ENCODE measurements at places on chromosomes 4 and X.

DNA sequence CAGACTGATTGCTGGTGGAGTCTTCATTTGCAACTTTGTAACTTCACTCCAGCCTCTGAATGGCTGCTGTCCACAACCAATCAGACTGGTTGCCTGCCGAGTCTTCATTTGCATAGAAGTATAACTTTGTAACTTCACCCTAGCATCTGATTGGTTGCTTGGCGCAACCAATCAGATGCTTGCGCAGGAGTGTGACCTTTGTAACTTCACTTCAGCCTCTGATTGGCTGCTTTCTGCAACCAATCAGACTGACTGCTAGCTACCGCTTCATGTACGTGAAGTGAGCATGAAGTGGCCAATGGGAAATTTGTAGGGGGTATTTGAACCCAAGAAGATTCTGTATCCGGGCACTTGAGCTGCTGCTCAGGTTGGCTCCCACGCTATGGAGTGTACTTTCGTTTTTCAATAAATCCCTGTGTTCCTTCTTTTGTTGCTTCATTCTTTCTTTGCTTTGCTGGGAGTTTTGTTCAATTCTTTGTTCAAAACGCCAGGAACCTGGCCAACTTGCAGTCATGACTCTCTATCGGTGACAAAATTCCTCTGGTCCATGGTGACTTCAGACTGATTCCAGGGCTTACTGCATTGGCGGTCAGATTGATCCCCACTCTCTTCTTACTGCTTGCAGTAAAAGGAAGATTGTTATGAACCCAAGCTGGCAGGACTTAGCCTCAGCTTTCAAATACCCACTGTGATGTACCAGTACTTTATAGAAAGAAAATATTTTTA, 46.4 kb upstream of the FGG start:
- no peak for DNase-seq

DNA sequence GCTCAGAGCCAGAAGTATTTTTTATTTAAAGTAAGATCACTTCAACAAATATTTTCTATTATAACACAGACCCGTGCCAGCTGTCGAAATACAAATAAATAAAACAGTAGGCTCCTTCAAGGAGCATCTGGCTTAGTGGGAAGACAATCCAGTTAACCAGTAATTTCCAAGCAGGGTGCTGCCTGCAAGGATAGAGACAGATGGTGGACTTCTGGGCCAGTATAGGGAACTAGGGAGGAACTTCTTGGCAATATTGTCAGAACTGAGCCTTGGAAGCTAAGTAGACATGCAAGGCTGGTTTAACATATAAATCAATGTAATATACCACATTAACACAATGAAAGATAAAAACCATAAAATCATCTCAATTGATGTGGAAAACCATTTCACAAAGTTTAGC, 17.0 kb upstream of the MTMR1 start:
- DNase-seq: no peak

- DNase-seq: peak; percentile 43
These were observed 23.3 kb downstream of the RGS12 start for GRCh38 chr4:3316146-3316545.

DNA sequence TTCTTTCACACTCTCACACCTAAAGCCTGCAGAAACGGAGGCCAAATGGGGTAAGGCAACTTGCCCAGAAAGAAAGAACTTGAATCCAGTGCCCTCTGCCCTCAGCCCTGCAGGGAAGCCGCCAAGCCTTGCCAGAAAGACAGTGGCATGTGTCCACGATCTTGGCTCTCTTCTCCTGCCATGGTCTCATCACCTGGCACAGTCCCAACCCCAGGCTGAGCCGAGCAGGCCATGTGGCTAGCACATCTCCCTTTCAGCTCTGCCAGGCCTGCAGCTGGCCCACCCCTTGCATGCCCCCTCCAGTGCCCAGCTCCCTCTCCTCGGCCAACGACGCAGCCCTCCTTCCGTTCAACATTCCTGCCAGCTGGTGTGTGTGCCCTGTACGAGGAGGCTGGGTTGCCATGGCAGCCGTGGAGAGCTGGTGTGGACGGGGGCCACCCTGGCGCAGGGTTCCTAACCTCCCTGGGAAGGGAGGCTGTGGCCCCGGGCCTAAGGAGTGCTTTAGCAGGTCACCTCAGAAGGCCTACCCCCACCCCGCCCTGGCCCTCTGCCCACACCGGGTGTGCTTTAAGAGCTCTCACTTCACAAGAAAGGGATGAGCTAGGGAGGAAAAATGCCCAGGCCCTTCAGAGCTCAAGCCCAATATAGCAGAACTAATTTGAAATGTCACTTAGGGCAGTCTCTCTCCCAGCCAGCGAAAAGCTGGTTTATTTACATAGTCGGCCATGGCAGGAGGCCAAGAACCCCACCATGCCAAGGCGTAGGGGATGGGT, 73.0 kb upstream of the PJA1 start:
- no peak for DNase-seq

DNA sequence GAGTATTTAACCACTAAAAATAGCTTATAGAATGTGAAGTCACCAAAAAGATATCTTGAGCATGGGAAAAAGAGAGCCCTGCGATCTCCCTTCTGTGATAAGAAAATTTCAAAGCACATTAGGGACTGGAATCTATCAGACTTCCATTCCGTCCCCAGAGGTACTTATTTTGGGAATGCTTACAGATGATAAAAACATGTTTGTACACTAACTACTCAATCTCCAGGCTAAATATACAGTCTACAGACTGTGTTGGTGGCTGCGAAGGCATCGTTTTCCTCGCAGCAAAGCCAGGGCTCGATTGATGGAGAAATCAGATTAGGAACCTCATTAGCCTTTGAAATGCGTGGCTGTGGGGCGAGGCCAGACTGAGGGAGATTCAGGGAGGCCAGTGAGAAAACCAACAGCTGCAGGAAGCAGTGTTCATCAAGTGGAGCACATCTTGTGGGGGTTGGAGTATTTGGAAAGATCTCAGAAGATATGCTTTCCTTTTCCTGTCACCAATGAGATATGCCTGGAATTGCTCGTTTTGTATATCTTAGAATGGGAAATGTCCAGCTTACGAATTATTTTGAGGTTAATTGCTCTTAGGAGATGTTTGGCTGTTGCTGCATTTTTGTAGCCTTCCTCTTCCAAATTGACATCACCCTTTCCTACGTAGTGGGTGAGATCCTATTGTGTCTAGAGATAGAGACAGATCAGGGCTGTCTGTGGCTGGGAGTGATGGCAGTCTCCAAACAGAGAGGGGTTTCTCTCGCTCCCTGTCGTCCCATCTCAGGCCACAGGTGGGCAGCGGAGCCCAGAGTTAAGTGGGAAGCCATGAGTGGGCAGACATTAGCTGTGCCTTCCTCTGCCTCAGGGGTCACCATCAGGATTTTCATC, 224.9 kb upstream of the FAT1 start:
- no peak for DNase-seq

GRCh38 chrX:4841216-4841745, 1127.8 kb upstream of the PRKX start:
- no peak for DNase-seq

GRCh38 chr4:173270312-173271027, 63.7 kb downstream of the HMGB2 start:
- no peak for DNase-seq

DNA sequence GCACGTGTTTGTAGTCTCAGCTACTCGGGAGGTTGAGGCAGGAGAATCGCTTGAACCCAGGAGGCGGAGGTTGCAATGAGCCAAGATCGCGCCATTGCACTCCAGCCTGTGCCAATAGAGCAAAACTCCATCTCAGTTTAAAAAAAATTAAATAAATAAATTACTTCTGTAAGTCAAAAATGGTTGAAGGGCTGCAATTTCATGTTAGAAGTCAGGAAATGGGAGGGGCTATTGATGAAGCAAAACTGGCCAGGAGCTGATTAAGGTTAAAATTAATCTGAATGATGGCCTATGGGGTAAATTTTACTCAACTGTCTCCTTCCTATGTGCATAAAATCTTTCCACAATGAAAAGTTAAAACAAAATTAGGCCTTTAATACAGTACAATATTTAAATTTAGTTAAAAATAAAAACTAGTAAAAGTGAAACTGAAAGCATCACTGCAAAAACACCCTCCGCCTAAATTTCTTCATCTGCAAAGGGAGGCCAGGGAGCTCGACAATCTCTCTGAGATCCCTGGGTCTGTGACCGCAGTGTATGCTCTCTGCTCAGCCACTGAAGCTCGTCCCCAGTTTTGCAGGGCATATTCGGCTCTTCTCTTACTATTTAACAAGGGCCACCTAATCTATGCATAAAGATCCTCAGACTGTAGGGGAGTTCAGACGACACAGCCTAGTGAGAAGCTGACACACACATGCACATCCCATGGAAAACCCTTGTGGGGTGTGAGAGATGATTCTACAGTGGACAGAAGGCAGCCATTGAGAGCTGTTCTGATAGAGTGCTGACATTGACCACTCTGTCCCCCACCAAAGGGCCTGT, 57.2 kb downstream of the IRF2 start:
- DNase-seq: no peak

- no peak for DNase-seq
These were observed 441.9 kb downstream of the INPP4B start for GRCh38 chr4:142404191-142404611.

DNA sequence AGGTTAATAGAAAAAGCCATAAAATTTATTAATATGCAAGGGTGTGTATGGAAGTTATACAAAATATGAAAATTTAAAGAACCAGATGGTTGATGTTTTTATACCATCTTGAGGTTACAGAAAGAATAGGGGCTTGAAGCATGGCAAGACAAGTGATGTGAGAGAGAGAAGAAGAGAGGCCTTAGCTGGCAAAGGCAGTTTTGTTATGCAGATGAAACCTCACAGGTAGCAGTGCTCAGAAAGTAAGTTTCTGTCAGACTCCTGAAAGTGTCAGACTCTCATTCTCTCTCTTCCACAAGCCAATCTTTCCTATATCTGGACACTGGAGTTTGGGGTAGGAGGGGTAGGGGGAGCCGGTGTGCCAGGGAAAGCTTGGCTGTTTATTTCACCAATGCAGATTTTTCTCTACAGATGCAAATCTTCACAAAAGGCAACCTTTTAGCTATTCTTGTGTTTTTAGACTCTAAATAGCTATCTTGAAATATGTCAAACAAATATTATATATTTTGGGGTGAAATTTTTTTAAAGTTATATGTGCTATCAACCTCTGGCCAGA, 124.5 kb downstream of the CFAP299 start:
- DNase-seq: no peak

GRCh38 chr4:41525129-41525528, 12.8 kb upstream of the LIMCH1 start:
- no peak for DNase-seq

DNA sequence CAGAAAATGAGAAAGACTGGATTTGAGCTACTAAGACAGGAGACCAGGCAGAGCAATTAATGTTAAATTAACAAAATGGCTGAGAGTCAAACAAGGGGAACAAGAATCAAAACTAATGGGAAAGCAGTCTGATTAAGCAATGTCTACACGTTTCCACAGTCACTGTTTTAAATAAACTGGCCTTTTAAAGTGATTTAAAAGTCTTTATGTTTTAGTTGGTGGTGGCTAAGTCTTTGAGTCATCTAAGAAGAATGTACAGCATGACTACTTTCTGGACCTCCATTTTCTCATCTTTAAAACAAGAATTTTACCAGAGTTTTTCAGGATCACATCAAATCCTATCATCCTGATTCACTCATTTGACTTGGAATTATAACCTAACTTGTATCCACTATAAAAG, 233.8 kb downstream of the ENOX2 start:
- DNase-seq: no peak

- no peak for DNase-seq
These were observed 7.6 kb upstream of the JADE3 start for GRCh38 chrX:46904626-46905025.

DNA sequence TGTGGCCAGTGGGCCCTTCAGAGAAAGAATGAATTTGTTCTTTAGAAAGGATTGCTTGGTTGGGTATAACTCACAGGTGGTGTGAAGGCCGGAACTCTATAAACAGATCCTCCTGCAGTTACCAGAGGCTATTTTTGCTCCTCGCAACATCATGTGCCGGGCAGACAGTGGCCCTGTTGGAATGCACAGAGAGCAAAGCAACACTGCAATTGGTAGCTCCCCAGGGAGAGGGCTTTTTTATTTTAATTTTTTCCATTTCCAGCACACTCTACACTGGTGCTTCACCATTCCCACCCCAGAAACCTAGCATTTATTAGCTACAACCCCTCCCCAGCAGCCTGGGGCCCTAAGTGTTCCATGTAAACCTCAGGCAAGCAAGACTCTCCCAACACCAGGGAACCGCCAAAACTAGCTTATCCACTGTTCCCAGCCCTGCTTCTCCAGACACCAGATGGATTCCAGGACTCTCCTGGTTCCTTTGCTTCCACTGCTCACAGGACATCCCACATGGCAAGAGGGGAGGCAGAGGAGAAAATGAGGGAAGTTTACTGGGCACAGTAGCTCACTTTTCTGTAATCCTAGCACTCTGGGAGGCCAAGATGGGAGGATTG, 75.1 kb upstream of the TMEM164 start:
- DNase-seq: no peak

GRCh38 chrX:40145923-40146261, 48.1 kb upstream of the BCOR start:
- DNase-seq: no peak

DNA sequence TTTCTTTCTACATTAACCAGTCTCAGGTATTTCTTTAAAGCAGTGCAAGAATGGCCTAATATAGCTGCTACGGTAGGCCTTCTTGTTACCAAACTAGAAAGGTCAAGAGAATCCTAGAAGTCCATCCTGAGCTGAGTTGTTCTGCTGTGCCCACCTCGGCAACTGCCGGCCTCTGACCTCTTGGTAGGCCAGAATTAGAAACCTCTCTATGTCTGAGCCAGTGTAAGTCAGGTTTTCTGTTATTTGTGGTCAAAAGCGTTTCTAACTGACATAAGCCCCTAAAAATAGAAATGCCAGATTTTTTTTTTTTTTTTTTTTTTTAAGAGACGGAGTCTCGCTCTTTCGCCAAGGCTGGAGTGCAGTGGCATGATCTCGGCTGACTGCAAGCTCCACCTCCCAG, 43.1 kb downstream of the SOWAHB start:
- DNase-seq: no peak

GRCh38 chrX:40835526-40835925, 100.2 kb upstream of the MED14 start:
- no peak for DNase-seq

DNA sequence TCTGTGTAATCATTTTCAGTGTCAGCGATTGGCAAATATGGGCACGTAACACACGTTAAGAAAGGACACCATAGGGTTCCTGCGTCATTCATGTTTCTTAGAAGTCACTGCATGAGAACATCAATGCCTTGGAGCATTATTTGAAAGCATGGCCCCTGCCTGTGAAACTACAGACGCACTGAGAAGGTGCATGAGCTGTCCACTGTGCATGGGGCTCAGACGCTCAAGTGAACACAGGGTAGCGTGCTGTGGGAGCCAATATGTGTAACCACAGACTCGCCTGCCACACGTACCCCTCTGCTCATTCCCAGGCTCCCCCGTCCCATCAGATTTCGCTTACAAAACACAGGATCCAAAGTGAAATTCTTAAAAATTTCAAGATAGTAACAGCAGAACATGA, 6.5 kb downstream of the PPP2R2C start:
- DNase-seq: no peak

DNA sequence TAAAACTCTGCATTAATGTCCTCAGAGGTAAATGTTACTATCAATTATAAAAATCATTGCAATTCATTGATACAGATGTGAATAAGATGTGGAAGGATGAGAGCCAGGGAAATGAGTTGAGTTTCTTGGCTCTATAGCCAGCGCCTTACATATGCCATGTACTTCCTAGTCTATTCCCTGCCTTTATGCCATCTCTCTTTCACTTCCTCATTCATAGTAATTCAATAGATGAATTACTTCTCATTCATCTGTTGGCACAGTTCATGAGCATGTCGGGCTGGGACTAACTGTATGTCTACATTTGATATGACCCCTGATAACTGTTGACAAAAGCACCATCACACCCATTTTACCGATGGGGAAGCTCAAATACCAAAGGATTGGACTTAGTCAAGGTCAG, 55.7 kb downstream of the LNX1 start:
- no peak for DNase-seq

GRCh38 chr4:156884183-156884582, 87.4 kb downstream of the PDGFC start:
- DNase-seq: no peak
